Osteocyte (in vitro differentiated cells): ENCODE measurements at places on chromosomes 2 and 18. TPM values are rescaled to one million over a fixed set of nuclear protein-coding genes. Genes with fewer than 3 reads are reported as not detected.

The UGT1A3 gene
- total RNA-seq: not detected in 2 replicates

The CYTIP gene
- 0.64 and 0.76 TPM in 2 replicates for total RNA-seq

The PLCL1 gene
- 1.2 and 1.3 TPM in 2 replicates for total RNA-seq

The SLC23A3 gene
- total RNA-seq: 2.8 and 5.2 TPM in 2 replicates

GRCh38 chr2:191302459-191303139, 57.4 kb downstream of the MYO1B start:
- no peak overlapping the region for H3K4me3 ChIP-seq
- no peak for DNase-seq
- H3K27me3 ChIP-seq: no peaks in the 10 kb centered on the region
- peaks cover 12% of the 10 kb centered on the region for H3K36me3 ChIP-seq

GRCh38 chr2:50143822-50144575, 887.9 kb downstream of the NRXN1 start:
- no peaks in the 10 kb centered on the region for H3K36me3 ChIP-seq
- H3K4me1 ChIP-seq: peaks cover 2% of the 10 kb centered on the region
- H3K27ac ChIP-seq: no peak overlapping the region
- peaks cover 7% of the 10 kb centered on the region for H3K27me3 ChIP-seq
- DNase-seq: no peak

- no peak for DNase-seq
- no peak overlapping the region for H3K4me3 ChIP-seq
- H3K27ac ChIP-seq: no peak overlapping the region
- peaks cover under 1% of the 10 kb centered on the region for H3K27me3 ChIP-seq
- no peaks in the 10 kb centered on the region for H3K4me1 ChIP-seq
Measured at GRCh38 chr2:30936977-30937376, 129.7 kb upstream of the CAPN13 start.

DNA sequence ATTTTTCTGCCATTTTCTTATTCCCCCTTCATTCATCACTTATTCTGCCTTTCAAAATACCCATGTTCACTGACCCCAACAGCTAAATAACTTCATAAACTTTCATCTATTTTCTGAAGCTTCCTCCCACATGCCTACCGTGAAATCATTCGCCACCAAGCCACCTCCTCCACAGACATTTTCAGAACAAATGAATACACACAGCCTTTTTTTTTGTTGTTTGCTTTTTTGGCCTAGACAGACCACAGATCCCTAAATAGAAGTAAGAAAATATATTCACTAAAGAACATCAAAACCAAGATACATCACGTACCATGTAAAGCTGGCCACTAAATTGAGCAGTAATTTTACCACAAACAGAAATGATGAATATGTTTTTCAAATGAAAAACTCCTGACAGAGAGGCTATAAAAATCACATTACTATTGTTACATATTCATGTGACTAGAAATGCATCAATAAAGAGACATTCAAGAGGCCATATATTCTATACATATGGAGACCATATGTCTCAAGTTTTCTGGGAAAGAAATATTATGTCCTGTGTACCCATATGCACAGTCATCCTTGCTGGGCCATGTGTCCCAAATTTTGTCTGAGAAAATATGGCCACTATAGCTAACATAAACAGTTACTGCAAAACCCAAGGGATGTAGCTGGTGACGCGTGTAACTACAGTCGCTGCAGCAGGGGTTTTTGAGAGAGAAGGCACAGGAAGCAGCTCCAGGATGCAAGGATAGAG, 200.3 kb downstream of the FBXO15 start:
- DNase-seq: no peak
- no peaks in the 10 kb centered on the region for H3K36me3 ChIP-seq
- H3K27ac ChIP-seq: no peak overlapping the region
- H3K4me1 ChIP-seq: no peaks in the 10 kb centered on the region
- H3K4me3 ChIP-seq: no peak overlapping the region

GRCh38 chr2:105683011-105683492, 61.7 kb upstream of the NCK2 start:
- DNase-seq: no peak
- no peak overlapping the region for H3K27ac ChIP-seq
- H3K4me1 ChIP-seq: no peaks in the 10 kb centered on the region
- H3K27me3 ChIP-seq: peaks cover 55% of the 10 kb centered on the region

DNA sequence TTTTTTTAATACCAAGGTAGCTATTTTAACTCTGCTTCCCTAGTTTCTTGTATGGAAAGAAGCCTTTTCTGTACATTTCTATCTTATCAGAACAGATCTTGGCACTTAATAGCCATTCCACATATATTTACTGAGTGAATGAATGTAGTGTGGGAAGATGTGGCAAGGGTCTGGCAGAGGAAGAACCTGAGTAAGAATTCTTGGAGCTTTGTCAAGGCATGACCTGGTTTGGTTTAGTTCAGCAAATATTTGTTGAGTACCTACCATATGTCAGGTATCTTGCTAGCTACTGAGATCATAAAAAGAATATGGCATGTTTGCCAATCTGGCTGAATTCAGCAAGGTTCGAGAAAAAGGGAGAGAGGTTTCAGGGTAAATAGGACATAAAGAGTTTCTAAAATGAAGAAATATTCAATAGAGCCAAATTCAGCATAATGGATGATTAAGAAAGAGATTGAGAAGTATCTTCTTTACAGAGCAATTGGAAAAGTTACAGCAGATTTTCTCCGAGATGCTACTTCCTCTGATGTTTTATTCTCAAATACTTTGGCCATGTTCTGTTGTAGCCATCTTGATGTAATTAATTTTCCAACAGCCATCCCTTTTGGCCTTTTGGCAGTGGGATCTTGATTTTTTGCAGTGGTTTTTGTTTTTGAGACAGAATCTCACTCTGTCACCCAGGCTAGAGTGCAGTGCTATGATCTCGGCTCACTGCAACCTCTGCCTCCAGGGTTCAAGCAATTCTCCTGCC, 21.7 kb upstream of the MEP1B start:
- H3K36me3 ChIP-seq: no peaks in the 10 kb centered on the region
- no peaks in the 10 kb centered on the region for H3K4me1 ChIP-seq
- H3K27ac ChIP-seq: no peak overlapping the region

- no peak overlapping the region for H3K27ac ChIP-seq
- no peaks in the 10 kb centered on the region for H3K4me1 ChIP-seq
- no peak overlapping the region for H3K4me3 ChIP-seq
- H3K36me3 ChIP-seq: peaks cover 31% of the 10 kb centered on the region
- H3K27me3 ChIP-seq: no peaks in the 10 kb centered on the region
- no peak for DNase-seq
Measured at GRCh38 chr2:230814616-230815015, 50.1 kb upstream of the ITM2C start.

- H3K4me1 ChIP-seq: peaks cover 33% of the 10 kb centered on the region
- no peak overlapping the region for H3K27ac ChIP-seq
- no peaks in the 10 kb centered on the region for H3K27me3 ChIP-seq
- H3K4me3 ChIP-seq: no peak overlapping the region
Measured at GRCh38 chr18:48887905-48888772, 62.6 kb downstream of the SMAD7 start.

GRCh38 chr2:165239230-165239629, at the start of gene SCN2A:
Gene SCN2A, plus strand, starts transcription at chr2:165239414. Its CDS starts 56,410 bp downstream, at chr2:165295824.
- no peak within 1 kb of the TSS for H3K27ac ChIP-seq
- no peaks in the 10 kb centered on the region for H3K4me1 ChIP-seq
- H3K36me3 ChIP-seq: no peaks in the 10 kb centered on the region
- no peak within 1 kb of the TSS for H3K4me3 ChIP-seq
- no peak for DNase-seq

DNA sequence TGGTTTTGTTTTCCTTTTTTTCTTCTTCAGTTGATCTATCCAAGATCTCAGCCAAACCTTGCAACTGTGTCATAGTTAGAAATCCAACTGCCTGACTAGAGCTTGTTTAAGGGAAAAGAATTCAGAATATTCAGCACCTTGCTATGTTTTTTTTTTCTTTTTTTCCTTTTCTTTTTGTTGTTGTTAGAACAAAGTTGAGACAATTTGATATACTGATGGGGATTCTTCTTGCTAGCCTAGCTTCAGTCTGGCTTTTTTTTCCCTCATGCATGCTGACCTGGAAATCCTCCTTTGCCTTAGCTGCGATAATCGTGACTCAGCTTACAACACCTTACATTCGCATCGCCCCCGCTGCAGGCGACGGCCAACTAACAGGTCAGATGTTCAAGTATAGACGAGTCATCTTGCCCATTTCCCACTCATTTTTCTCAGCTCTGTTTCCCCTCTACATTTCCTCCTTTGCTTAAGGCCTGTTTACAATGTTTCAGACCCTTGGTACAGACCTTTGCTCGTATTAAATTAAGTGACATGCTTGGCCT, 487.2 kb upstream of the RAB12 start:
- peaks cover 36% of the 10 kb centered on the region for H3K4me1 ChIP-seq
- DNase-seq: no peak
- H3K36me3 ChIP-seq: no peaks in the 10 kb centered on the region
- no peaks in the 10 kb centered on the region for H3K27me3 ChIP-seq
- peak overlapping the region; percentile 60 for H3K27ac ChIP-seq

DNA sequence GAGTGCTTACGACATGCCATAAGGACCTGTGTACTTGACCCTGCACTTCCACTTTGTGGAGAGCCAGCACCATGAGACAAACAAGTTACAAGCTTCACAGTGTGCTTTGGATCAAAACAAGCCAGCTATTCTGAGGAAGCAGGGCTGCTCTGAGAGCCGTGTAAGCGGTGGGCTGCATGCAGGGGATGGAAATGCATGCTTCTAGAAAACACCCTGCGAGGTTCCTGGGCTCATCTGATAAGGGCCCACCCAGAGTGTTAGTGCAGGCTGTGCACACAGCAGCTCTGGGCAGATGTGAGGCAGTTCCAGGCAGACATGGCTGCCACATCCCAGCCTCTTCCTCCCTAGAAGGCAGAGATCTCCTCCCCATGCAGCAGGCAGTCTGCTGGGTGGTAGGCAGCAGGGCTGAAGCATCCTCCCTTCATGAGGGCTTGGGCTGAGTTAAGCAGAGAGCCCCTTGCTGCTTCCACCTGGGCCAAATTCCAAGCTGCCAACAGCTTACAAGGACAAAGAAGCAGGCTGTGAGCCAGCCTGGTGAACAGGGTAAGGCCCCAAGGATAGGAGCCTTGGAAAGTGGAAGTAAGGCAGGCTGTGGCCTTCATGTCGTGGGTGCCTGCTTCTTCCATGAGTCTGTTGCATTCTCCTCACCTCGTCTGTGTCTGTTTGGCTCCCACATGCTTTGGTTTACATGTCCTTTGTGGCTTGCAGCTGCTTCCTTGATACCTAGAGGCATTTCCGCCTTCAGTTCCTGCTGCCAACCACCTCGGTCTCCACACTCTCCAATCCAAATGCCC, 7.7 kb downstream of the PSD4 start:
- H3K27me3 ChIP-seq: no peaks in the 10 kb centered on the region
- no peak for DNase-seq
- peaks cover 14% of the 10 kb centered on the region for H3K4me1 ChIP-seq
- no peak overlapping the region for H3K27ac ChIP-seq
- no peak overlapping the region for H3K4me3 ChIP-seq

DNA sequence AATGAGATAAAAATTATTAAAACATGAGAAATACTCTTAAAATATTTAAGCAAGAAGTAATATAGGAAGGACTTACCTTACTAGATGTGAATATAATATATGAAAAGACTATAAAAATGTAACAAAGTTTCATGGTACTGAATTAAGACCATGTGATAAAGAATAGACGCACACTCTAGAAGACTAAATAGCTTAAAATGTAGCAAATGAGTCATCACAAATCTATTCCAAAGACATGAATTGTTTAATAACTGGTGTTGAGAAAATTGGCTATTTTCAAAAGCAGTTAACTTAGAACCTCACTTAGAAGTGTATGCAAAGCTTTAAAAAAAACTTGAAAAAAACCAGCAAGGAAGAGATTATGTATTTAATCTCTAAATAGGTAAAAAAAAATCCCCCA, 64.1 kb downstream of the POLE4 start:
- H3K27me3 ChIP-seq: no peaks in the 10 kb centered on the region
- DNase-seq: no peak
- H3K27ac ChIP-seq: no peak overlapping the region
- no peak overlapping the region for H3K4me3 ChIP-seq
- H3K4me1 ChIP-seq: peaks cover 9% of the 10 kb centered on the region
- no peaks in the 10 kb centered on the region for H3K36me3 ChIP-seq

DNA sequence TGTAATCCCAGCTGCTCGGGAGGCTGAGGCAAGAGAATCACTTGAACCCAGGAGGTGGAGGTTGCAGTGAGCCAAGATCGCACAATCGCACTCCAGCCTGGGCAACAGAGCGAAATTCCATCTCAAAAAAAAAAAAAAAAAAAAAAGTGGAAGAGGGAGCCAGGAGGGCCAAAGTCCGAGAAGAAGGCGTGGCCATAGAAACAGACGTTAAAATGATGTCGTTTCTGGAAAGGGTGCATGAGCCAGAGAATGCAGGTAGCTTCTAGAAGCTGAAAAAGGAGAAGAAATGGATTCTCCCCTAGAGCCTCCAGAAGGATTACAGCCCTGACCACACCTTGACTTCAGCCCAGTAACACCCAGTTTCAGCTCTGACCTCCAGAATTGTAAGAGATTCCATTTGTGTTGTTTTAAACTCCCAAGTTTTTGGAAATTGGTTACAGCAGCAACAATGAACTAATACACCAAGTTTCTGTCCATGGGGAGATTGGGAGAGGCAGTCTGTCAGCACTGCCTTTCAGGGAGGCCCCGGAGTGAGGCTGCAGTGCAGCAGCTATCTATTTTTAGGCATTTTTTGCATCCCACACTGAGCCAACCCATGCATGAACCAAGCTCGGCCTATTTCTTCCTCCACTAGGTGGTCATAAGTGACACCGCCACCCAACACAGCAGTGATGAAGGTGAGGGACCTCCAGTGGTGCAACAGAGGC, 14.2 kb upstream of the TRAF3IP1 start:
- no peak for DNase-seq
- H3K4me3 ChIP-seq: no peak overlapping the region
- no peak overlapping the region for H3K27ac ChIP-seq

GRCh38 chr2:239626961-239627592, 226.3 kb upstream of the HDAC4 start:
- no peak overlapping the region for H3K27ac ChIP-seq
- H3K27me3 ChIP-seq: no peaks in the 10 kb centered on the region
- no peaks in the 10 kb centered on the region for H3K4me1 ChIP-seq
- H3K36me3 ChIP-seq: no peaks in the 10 kb centered on the region
- H3K4me3 ChIP-seq: no peak overlapping the region

DNA sequence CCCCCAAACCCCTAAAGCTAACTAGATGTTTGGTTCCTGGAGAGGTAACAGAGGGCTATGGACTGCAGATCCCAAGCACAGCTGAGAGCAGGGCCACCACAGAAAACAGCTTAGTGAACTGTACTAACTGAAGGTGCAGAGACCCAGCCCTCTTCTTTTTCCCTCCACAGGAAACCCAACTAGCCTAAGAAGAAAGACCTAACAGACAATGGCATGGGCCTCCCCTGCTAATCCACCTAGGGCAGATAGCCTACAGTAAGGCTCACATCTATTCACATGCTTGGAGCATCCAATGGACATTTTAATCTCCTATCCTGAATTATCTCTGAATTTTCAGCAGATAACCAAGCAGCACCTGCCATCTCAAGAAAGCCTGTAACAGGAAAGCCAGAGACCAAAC, 8.8 kb upstream of the FECH start:
- no peak overlapping the region for H3K4me3 ChIP-seq
- H3K27ac ChIP-seq: no peak overlapping the region
- DNase-seq: no peak
- H3K36me3 ChIP-seq: peaks cover 28% of the 10 kb centered on the region
- H3K4me1 ChIP-seq: no peaks in the 10 kb centered on the region

GRCh38 chr2:75284345-75284744, 85.0 kb upstream of the TACR1 start:
- no peaks in the 10 kb centered on the region for H3K27me3 ChIP-seq
- no peak overlapping the region for H3K27ac ChIP-seq
- no peaks in the 10 kb centered on the region for H3K4me1 ChIP-seq
- H3K4me3 ChIP-seq: no peak overlapping the region
